ENCODE measurements at places on chromosomes 3 and 15. TPM values are rescaled to one million over a fixed set of nuclear protein-coding genes. Genes with fewer than 3 reads are reported as not detected.

GRCh38 chr15:55564347-55565145 lies 23.6 kb downstream of the PYGO1 start:
- no peak for DNase-seq

THSD4 gene
- total RNA-seq = 57.9 TPM

CXCR6 gene
- total RNA-seq = 3.1 TPM

ADAMTS17 gene
- total RNA-seq = 10.6 TPM

CA12 gene
- total RNA-seq = 114 TPM

GRCh38 chr15:74869372-74869725 lies 3.8 kb downstream of the SCAMP2 start:
- DNase-seq = no peak

TRPC1 gene
- total RNA-seq = 22.5 TPM

DNA sequence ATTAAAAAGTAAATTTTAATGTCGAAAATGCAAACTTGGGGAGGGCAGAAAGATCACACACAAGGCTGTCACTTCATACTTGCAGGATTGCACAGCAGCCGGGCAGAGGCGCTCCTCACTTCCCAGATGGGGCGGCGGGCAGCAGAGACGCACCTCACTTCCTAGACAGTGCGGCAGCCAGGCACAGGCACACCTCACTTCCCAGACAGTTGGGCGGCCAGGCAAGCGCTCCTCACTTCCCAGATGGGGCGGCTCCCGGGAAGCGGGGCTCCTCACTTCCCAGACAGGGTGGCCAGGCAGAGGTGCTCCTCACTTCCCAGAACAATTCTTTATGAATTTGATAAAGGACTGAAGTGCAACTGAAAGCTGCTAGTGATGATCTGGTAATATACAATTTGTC lies 21.2 kb downstream of the RLBP1 start:
- DNase-seq = no peak

IL20RB gene
- 4.3 TPM for total RNA-seq

CHRNA7 gene
- total RNA-seq = 8.3 TPM

- no peak for DNase-seq
Observed at GRCh38 chr3:189355481-189356201, 183.9 kb downstream of the TPRG1 start.

DNA sequence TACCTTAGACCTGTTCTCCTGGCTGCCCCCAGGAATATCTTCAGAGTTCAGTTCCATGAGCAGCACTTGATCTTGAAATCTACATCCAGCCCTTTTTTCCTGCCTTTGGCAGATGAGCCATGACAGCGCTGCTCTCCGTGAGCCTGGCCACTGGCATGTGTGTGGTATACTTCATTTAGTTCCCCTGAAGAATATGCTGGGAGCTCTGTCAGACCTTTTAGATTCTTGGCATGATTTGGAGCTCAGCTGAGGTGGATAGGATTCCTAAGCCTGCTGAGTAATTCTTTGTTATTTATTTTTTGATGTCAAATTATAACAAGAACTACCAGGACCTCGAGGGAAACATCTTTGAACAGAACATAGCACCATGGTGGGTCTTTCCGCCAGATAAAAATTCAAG lies 121.7 kb downstream of the EDEM1 start:
- no peak for DNase-seq

- no peak for DNase-seq
Observed at GRCh38 chr3:71873093-71873611, 88.2 kb upstream of the PROK2 start.

XYLB gene
- 19.3 TPM for total RNA-seq

- DNase-seq = no peak
Observed at GRCh38 chr15:99614749-99615288, 49.0 kb downstream of the MEF2A start.

TMIE gene
- 1.0 TPM for total RNA-seq

DNA sequence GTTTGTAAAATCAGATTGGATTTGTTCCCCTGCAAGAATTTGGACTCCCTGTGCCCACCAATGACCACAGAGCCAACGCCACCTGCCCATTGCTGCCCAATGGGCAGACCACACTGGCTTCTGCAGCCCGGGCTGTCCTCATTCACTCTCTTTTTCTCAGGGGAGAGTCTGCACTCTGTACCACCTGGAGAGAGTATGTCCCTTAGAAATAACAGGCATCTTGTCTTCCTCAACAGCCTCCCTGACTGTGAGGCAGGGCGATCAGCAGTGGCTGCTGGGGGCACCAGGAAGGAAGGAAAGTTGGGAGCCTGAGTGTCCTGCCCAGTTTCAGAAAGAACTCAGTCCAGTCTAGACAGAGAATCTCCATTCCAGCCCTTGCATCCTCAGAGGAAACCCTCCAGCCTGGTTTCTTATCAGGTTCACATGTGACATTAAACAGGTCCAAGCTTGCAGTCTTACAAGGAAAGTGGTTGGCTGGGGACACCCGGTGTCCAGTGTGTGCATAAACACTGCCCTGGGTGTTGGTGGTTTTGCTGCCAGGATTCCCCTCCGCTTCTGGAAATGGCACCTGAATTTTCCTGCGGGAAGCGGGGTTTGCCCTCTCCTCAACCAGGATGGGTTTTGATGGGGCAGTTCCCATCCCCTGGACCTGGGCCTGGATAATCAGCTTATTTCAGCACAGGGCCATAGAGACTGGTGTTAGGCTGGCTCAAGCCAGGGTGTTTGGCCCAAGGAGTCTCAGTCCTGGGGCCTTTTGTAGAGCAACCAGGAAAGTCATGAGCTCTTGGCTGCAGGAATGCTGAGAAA lies 37.2 kb downstream of the SSUH2 start:
- DNase-seq = peak; percentile 81

DNA sequence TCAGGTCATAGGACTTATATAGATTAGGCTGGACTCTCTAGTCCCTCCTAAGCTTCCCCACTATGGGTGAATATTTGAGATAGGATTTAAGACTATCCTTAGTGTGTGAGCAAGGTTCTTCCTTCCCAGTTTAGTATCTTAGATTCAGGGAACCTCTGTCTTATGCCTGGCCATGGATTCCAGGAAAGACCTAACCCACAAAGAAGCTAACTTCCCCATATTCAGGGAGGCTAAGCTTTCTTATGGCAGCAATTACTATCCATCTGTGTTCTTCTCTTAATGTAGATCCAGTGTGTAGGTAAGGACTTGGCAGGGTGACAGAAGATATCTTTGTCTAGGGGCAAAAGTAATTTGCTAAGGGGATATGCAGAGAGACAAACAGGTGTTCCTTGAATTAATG lies 25.5 kb upstream of the PIK3R4 start:
- DNase-seq = no peak

CLSTN2 gene
- 9.7 TPM for total RNA-seq

- DNase-seq = no peak
Observed at GRCh38 chr3:117355566-117355965, 646.0 kb downstream of the TUSC7 start.

POPDC2 gene
- total RNA-seq = 13.9 TPM

GRCh38 chr3:156792114-156792513 lies 34.0 kb upstream of the LEKR1 start:
- DNase-seq = no peak

DNA sequence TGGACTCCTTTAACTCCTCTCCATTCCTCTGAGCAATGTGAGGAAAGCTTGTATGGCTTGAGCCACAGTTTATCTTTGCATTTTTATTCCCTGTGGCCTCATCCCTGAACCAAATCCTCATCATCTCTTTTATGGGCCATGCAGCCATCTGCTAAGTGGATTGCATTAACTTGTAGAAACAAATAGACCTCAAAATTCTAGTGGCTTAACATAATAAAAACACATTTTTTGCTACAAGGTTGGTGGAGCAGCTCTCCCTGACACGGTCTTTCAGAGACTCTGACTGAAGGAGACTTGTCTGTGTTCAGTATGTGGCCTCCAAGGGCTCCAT lies 135.3 kb downstream of the RPL22L1 start:
- no peak for DNase-seq

DNA sequence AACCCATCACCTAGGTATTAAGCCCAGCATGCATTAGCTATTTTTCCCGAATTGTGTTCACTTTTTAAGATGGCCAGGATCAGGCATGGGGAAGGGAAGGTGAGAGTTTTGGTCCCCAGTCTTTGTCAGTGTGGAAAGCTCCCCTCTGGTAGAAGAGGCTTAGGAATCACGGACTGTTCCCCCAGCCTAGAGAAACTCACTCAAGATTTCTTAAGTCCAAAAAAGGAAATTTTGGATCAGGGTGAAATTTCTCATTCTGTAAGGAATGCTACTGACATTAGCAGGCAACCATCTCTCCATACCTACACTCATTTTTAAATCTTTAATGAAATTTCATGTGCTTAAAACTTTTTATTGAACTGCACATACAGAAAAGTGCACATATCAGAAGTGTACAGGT lies 70.3 kb upstream of the GALNT15 start:
- no peak for DNase-seq

CDHR4 gene
- 0.62 TPM for total RNA-seq

DNA sequence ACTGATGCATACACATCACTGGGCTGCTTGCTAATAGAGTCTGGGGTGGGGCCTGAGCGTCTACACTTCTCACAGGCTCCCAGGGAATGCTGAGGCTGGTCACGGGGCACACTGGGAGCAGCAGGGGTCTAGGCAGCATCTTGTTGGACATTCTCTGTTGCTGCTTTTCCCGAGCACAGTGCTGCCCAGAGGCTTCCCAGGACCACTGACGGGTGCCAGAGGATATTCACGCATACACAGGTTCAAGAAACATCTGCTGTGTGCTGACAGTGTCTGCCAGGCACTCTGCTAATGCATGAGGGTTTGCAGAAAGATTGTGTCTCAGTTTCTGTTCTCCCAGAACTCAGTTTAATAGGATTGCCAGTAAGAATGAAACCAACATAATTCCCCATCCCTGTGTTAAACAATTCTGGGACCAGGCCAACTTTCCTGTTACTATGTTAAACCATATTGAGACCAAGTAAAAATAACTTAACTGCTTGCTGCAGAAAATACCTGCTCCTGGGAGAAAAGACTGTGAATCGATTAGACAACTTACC lies 23.9 kb upstream of the BCL2L10 start:
- no peak for DNase-seq

DNA sequence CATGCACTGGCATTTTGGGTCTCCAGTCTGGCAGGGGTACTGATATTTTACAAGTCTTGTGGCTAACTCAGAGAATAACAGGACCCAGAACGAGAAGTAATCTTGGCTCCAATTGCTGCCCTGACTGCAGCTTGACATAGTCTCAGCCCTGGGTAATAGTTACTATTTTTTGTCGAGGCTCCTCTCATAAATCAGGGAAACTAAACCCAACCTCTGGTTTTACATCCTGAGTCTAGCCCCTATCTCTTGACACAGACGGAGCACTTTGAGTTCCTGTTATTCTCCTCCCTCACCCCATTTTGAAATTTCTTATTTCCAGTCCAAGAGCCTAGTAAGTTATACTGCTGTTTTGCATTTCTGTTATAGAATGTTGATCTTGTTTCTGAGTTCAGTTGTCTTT lies 276.1 kb upstream of the GOLIM4 start:
- no peak for DNase-seq

GRCh38 chr15:69299451-69299886 lies 757 bp downstream of the PAQR5 start:
- DNase-seq = no peak

DNA sequence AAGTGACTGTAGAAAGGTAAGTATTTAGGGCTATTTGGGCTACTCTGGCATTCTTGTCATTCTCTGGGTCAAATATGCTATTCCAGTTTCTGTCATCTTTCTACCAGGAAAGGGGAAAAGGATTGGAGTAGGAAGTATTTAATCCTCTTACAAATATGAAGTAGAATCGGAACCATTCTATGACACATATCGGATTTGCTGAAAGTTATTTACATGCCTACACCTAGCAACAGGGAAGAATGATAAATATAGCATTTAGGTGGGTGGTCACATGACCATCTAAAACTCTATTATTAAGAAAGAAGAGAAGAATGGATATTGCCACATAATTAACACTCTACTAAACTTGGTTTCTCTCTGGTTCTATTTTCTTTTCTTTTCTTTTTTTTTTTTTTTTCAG lies 1353.1 kb downstream of the ZPLD1 start:
- DNase-seq = no peak

GRCh38 chr3:57577801-57578200 lies 19.3 kb downstream of the ARF4 start:
- DNase-seq = no peak

KBTBD8 gene
- total RNA-seq = 4.3 TPM

DNA sequence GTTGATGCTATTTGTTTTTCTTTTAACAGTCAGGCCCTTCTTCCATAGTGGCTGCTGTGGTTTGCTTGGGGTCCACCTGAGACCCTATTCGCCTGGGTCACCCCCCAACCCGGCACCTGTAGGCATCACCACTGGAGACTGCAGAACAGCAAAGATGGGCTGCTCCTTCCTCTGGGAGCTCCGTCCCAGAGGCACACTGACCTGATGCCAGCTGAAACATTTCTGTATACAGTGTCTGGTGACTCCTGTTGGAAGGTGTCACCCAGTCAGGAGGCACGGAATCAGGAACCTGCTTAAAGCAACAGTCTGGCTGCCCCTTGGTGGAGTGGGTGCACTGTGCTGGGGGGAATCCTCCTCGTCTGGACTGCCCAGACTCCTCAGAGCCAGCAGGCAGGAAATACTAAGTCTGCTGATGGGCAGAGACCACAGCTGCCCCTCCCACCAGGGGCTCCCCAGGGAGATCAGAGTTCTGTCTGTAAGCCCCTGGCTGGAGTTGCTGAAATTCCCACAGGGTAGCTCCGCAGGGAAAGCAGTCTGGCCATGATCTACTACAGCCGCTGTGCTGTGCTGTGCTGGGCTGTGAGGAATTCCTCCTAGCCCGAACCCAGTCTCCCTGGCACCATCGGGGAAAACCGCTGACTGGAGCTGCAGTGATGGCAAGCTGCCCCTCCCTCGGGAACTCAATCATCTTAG lies 248.2 kb downstream of the TBC1D5 start:
- no peak for DNase-seq

GRCh38 chr3:158106766-158107471 lies 699 bp upstream of the SHOX2 start:
- DNase-seq = no peak

GRCh38 chr15:25739687-25740121 lies 123.4 kb downstream of the ATP10A start:
- DNase-seq = no peak

- no peak for DNase-seq
Observed at GRCh38 chr15:67543348-67543718, 830 bp downstream of the MAP2K5 start.

DNA sequence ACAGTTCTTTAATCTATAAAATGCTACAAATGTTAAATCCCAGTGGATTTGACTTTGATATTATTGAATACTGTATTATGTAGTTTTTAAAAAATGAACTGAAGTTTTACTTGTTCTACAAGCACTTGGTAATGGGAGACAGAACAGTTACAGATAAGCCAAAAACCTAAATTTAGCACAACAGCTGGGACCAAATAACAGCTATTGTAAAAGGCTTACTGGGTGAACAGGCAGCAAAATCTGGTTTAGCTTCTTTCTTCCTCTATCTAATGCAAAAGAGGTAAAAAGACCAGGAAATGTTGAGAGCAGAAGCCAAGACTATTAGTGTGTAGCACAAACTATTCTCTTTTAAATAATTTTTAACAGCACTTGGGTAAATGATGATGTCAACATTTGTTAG lies 1.6 kb upstream of the ATOSA start:
- DNase-seq = no peak

Measured in ureter (tissue), 1 donor.